ENCODE measurements at places on chromosomes 1 and 21.

DNA sequence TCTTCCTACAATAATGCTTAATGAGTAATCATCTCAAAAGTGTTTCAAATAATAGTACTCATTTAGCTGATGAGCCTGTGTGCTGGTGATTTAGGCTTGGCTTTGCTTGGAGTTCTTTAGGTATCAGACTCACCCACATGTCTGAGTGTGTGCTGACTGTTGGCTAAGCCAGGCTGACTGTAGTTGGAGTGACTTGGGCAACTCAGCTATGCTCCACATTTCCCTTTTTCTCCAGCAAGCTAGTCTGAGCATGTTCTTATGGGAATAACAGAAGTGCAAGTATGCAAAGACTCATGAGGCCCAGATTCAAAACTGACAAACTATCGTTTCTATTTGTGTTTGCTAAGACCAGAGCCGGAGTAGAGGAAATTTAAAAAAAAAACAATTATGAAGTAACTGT is 99.0 kb upstream of the ADGRL4 start:
- peak; percentile 13 for DNase-seq

- no peak for DNase-seq
These were observed 9.5 kb downstream of the NOL9 start for GRCh38 chr1:6544831-6545230.

DNA sequence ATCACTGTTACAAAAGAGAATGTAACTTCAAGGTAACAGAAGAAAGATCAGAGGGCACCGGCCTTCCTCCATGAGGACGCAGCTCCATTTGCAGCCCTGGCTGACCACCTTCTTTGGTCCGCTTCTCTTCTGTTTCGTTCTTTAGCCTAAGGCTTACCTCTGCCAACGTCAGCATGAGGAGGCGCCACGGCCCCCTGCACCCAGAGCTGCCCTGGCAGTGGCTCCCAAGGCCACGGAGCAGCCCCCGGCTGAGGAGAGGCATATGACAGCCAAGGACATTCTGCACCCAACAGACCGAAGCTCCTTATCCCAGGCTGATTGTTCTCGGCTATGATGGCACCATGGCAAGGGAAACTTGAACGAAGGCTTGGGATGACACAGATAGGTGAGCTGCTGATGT is 250.3 kb downstream of the TOMM20 start:
- DNase-seq: no peak

- no peak for DNase-seq
These were observed 172.9 kb upstream of the ESRRG start for GRCh38 chr1:216896146-216896545.

DNA sequence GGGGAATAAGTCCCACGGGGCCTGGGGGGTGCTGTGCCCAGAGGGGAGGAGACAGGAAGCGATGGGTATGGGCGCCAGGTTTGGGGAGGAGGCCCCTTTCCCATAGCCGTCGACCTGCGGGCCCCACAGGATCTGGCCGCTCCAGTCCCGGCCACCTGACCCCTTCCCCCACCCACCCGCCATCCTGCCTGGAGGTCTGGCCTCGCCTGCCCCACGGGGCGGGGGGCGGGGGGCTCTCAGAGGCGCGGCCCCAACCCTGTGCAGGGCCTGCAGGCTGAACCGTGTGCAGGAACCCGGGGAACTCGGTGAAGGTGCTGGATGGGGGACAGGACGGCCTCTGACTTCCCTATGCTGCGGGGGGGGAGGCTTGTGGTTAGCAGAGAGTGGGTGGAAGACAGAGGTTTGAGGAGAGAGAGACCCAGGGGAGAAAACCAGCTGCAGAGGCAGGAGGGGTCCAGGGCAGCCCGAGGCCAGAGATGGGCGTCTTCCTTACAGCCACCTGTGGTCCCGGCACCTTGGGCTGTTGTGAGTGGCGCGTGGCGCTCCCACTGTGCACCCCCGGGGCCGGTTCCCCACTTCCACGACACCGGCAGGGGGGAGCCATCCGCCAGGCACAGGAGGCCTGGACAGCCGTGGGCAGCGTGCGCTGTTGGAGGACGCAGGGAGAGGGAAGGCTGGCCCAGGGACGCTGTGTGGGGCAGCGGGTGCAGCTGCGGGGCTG is 2.5 kb upstream of the TNFRSF18 start:
- no peak for DNase-seq

DNA sequence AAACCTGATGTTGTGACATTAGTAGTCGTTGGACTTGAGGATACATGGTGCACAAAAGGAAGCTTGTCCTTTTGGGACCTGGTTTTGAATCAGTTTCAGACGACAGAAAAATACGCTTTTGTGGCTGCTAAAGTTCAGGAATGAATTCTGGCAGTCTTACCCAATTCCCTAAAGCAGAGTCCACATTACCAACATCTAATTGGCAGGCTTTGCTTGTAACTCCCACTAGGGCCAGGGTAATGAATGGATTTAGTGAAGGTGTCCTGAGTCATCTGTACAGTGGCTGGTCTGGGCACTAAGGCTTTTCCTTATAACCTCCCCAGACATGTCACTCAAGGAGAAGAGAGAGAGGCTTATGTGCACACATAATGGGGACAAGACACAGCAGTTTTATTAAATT is 66.2 kb upstream of the RNPC3 start:
- DNase-seq: peak; percentile 2

- no peak for DNase-seq
These were observed 981.7 kb upstream of the NCAM2 start for GRCh38 chr21:20016435-20017005.

- DNase-seq: no peak
These were observed 10.5 kb upstream of the KDF1 start for GRCh38 chr1:26970810-26971209.

DNA sequence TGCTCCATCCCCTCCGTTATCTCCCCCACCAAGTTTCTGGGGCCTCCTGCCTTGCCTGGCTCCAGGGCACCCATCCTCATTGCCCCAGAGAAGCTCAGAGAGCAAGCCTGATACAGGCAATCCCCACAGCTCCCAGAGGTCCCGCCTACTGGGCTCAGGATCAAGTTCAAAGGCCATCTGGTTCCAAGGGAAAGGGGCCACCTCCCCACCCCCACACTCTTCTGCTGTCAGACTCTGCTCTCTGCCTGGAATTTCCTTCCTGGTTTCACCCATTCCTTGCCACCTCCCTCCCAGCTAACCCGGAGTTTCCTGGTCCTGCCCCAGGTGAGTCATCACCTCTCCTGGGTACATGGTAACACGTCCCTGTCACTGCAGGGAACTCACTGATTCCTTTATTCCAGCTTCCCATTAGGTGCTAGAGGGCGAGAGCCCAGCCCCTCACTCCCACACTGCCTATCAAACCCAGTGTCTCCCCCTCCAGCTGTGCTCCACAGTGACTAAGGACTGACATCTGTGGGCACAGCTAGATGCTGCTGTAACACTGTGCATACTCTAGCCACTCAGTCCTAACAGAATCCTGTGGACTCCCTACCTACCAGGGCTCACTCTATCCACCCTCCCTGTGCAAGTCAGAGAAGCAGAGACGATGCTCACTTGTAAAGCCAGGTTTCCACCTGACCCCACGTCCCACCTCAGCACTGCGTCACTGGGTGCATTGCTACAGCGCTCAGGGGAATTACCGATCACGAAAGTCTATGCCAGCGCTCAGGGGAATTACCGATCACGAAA is 21.8 kb downstream of the RSPH1 start:
- no peak for DNase-seq

GRCh38 chr1:118788463-118788862 is 199.7 kb downstream of the TBX15 start:
- DNase-seq: peak; percentile 23

DNA sequence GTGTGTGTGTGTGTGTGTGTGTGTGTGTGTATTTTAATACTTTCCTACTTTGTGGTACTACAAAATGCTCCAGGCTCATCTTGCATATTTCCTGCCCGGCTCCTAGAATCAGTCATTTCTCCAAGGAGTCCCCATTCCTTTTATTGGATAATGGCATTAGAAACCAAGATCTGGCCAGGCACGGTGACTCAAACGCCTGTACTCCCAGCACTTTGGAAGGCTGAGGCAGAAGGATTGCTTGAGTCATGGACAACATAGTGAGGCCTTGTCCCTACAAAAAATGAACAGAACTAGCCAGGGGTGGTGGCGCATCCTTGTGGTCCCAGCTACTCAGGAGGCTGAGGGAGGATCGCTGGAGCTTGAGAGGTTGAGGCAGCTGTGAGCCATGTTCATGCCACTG is 20.3 kb downstream of the EPB41 start:
- no peak for DNase-seq

- DNase-seq: no peak
These were observed 105.2 kb upstream of the PALMD start for GRCh38 chr1:99540744-99541143.

DNA sequence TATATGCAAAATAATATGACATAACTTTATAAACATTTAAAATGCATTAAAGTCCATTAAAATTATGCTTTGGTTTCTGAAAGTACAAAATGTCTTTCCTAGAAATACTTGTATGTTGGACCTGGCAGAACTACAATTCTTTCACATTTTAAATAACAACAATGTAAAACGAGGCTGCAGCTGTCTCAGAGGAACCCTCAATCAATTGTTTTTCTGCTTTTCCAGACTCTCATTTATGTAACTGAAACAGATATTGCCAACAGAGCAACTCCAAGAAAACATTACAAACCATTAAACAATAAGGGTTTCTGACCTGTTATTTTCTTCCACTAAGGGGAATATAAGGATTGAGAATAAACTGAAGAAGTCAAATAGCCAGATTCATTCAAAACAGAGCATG is 1193.4 kb downstream of the NCAM2 start:
- no peak for DNase-seq

GRCh38 chr1:5519366-5520135 is 472.7 kb downstream of the NPHP4 start:
- DNase-seq: no peak

GRCh38 chr1:178020968-178021640 is 51.2 kb upstream of the SEC16B start:
- DNase-seq: no peak

DNA sequence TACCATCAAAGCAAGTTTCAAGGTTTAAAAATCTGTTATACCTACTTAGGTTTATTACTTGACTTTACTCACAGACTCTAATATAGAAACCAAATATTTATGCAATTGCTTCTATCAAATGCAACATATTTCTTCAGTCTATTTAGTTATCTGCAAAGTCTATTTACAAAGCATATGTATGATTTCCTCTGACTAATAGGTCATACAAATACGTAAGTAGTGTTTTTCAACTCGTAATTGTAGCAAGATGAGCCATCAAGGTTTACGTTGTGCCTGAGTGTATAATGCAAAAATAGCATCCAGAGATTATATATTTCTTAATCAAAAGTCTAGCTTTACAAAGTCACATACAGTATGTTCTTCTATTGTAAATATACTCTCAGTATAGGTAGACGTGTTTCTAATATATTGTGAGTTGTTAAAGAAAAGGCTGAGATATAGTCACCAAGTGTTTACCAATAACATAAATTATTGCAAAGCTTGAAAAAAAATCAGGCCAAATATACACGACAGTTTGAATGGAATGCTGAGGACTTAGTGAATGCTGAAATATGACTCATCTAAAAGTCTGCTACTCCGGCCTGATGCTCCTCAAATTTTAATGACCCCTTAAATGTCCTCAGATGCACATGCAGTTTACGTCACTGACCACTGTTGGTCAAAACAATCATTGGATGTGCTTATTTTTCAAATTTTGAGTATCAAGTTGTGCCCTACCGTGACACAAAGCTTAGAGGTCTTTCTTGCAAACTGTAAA is 48.4 kb downstream of the ADAMTS5 start:
- peak; percentile 59 for DNase-seq

DNA sequence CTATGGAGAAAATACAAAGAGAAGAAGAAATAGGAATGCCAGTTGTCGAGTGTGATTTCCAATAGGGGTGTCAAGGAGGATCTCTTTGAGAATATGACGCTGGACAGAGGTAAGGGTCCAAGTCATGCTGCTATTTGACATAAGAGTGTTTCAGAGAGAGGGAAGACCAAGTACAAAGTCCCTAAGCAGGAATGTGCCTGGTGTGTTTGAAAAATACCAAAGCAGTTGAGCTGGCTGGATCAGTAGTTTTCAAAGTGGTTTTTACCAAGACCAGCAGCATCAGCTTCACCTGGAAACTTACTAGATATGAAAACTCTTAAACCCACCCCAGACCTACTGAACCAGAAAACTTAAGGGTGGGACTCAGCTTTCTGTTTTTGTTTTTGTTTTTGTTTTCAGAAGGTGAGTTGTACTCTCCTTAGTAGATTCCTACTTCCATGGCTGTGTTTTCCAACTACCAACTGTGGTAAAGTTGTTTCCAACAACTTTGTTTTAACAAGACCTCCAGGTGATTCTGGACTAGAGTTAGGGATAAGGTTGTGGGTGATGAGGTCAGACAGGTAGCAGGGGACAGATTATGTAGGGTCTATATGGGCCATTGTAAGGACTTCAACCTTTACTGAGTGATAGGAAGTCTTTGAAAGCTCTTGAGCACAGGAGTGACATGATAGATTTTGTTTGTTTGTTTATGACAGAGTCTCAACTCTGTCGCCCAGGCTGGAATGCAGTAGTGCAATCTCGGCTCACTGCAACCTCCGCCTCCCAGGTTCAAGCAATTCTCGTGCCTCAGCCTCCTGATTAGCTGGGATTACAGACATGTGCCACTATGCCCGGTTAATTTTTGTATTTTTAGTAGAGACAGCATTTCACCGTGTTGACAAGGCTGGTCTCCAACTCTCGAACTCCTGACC is 7.3 kb upstream of the GJA9 start:
- no peak for DNase-seq

- no peak for DNase-seq
These were observed 514.2 kb upstream of the ZP4 start for GRCh38 chr1:238404921-238405320.

DNA sequence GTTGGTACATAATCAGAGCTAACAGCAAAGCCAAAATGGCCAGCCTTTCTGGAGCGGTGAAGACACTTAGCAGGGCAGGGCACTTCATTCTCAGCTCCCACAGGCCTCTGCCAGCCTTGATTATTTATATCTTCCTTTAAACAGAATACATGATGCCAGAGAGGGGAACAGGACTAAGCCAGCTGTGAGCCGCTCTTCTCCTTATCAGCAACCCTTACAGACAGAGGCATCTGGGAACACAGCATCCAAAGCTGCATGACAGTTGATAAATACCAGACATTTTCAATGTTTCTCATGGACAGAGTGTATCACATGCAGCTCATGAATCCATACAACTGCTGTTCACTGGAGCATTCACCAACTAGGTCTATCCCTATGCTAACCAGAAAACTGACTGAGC is 29.1 kb downstream of the DNAJC11 start:
- no peak for DNase-seq

GRCh38 chr21:32753818-32754585 is 17.6 kb downstream of the PAXBP1 start:
- DNase-seq: no peak

DNA sequence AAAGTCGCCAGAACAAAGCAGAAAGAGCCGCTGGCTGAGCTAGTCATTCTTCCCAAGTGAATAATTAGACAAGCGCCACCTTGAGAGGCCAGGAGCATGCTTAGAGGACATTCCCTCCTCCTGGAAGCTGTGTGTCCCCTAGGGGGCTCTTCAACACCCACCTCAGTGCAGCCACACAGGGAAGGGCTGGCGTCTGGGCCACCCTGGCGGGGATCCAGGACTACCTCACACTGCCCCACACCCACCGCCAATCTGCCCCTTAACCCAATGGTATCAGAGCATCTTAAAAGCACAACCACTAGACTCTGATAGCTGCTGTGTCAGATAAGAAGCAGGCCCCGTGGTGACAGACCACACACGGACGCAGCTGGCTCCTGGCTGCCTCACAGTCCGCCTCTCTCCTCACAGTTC is 24.9 kb downstream of the SETD4 start:
- no peak for DNase-seq
